NCI-H774 (cell line): ENCODE measurements at places on chromosomes 3 and 15.

DNA sequence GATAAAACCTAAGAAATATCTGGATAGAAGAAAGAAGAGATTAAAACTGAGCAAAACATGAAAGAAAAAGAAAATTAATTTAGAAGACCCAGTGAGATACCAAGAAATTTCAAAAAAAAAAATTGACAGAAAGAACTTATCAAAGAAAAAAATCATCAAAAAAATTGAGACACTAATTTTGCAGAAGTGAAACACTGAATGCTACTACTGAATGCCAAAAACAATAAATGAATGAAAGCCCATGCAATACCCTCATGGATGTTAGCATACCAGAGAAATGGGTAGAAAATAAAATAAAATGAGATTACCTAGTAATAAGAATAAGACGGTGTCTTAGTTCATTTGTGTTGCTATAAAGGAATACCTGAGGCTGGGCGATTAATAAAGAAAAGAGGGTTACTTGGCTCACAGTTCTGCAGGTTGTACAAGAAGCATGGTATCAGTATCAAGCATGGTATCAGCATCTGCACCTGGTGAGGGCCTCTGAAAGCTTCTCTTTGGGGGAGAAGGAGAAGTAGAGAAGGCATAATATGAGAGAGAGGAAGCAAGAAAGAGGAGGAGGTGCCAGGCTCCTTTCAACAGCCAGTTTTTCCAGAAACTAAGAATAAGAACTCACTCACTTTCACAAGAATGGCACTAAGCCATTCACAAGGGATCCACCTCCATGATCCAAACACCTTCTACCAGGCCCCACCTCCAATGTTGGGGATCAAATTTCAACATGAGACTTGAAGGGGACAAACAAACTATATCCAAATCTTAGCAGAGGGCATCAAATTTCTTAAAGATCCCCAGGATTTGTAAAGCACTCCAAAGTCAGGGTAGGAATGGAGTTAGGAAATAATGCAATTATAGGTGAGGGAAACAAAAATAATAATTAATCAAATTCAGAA is 73.2 kb downstream of the BTLA start:
- DNase-seq = no peak

DNA sequence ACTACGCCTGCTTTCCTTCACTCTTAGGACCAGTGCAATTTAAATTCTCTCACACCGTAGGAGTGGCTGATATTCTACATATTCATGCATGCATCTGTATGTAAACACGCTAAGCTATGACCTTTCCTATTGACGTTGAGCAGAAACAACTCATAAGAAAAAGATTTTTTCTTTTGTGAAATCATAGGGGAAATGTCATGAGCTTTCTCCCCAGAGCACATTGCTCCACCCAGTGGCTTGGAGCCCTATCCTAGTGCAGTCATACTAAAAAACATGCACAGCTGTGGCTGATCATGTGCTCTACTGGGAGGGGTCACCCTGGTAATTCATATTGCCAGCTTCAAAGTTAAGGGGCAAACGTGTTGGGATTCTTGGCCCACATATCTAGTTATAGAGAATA is 1.8 kb upstream of the MESD start:
- no peak for DNase-seq

DNA sequence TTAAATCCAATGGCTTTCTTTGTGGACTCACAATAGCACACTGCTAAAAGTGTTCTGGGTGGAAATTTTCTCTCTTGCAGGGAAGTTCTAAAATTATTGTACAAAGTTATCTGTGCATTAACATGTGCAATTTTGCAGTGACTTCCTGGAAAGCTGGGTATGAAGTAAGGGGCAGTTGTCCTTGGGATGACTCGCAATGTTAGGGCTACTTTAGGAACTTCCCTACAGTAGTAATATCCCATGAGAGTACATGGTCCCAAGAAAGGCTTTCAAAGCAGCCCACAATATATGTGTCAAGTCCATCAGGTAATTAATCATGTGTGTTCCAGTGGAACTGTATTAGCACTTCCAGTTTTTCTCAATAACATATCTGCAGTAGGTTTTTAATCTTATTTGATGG is 201.0 kb upstream of the UBE2E2 start:
- DNase-seq = no peak

DNA sequence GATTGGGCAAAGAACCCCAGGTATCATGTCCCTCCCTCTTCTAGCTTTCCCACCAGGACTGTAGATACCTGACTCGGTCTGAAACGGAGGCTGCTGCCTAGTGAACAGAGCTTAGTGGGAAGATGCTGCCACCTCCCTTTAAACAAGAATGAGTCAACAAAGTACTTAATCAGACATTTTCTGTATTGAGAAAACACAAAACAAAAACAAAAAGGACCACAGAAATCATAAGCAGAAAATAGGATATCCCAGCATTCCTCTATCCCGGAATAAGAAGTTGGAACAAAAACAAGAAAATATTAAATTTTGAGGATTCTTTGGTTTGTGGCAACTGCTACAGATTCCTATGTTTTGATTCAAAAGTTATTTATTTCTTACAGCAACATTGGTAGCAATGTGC is 51.7 kb upstream of the COL8A1 start:
- no peak for DNase-seq

DNA sequence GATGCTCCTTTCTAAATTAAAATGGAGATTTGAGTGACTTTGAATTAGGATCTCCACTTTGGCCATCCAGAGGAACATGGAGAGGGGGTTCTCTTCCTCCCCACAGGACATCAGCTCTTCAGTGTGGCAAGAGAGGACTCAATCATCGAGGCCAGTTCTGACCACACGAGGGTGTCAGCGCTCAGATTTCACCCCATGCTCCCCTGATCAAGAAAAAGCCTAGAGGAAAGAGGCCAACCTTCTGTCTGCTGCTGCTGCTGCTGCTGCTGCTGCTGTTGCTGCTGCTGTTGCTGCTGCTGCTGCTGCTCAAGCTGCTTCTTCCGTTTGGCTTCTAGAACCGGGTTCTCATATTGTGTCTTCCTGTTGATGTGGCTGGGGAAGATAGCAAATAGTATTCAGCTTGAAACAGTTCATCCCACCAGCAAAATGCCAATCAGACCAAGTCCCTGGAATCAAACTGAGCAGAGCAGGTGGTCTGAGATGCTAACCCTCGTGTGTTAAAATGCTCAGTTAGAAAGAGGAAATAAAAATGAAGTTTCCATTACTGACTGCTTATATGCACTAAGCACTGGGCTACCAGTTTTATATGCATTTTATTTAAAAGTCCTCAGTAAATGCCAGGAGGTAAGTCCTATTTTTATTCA is 599.0 kb downstream of the MAGI1 start:
- no peak for DNase-seq

DNA sequence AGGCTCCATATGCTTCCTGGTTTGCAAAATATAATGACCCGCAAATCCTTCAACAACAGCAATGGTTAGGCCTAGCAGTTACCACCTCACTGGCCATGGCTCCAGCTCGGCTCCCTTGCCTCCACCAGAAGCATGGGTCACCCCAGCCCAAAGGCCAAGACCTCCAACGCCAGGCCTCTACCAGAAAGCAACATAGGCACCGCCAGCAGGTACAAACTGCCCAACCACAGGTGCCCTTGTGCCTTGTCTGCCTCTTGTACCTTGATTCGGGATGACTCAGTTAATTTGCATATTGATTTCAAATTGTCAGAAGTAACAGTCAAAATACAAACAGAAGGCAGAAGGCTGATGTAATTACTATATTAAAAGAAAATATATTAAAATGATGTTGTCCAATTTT is 124.7 kb downstream of the IL5RA start:
- DNase-seq = no peak

GRCh38 chr15:77369168-77369567 is 50.7 kb downstream of the PEAK1 start:
- no peak for DNase-seq

GRCh38 chr3:35028157-35028556 is 611.2 kb upstream of the ARPP21 start:
- no peak for DNase-seq

- no peak for DNase-seq
Measured at GRCh38 chr3:173531602-173532001, 134.1 kb downstream of the NLGN1 start.

DNA sequence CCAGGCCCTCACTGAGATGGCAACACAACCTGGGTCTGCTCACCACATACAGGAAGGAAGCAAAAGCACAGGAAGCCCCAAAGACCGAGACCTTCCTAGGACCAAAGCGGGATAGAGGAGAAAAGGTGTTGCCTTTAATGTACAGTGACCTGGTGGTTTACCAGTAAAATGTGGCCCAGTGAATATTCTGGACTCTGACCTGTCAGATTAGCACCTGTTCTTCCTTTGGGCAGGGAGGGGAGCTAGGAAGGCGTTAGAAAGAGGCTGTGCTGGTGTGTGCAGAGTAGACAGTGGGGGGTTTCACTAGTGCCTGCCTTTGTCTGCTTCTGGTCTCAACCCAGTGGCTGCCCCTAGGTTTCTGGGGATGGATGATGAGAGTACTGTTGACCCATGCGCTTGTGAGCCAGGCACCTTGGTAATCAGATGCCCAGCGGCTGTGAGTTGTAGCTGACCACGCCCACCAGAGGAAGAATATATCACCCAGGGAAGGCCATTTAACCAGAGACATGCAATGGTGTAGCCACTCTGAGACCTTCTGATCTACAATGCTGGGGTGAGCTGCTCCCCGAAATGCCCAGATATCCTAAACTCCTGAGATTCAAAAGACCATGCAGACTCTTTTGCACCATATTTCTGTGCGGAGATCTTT is 90.1 kb upstream of the NEO1 start:
- DNase-seq = no peak

GRCh38 chr3:46549408-46549904 is 16.6 kb downstream of the LRRC2 start:
- DNase-seq = no peak

- no peak for DNase-seq
Measured at GRCh38 chr3:49006408-49007067, 653 bp upstream of the WDR6 start.

DNA sequence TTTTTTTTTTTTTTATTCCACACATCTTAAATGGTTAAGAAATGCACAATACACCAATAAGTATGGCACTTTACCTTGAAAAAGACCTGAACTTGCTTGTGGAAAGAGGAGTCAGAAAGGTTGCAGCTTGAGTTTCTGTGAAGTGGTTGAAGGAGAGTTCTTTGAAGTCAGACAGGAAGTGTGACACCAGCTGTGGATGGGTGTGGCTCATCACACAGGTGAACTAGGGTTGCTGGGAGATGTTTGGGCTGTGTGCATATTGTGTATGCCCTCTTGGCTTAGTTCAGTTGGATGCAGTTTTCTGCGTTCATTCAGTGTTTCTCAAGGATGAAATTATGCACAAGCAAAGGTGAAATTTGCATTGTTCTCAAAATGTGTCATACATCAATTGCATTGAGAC is 6.3 kb downstream of the AEN start:
- DNase-seq = no peak

GRCh38 chr3:46102780-46103130 is 75.5 kb upstream of the XCR1 start:
- no peak for DNase-seq

DNA sequence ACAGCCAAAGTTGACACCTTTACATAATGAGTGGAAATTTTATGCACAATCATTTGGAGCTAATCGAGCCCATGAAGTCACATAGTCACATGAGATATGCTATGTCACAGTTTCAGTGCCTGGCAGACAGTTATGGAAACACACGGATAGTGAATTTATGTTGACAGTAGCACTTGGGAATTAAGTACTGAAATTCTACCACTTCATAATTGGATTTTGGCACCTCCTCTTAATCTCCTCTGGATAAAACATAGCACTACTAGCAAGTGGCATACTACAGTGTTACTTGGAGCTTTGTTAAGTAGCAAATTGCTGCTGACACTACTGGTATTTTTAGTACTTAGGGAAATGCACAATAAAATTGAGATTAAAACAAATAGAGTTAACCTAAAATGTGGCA is 1679.4 kb downstream of the OTOL1 start:
- DNase-seq = no peak

GRCh38 chr3:194682189-194682693 is 3.4 kb upstream of the FAM43A start:
- no peak for DNase-seq

DNA sequence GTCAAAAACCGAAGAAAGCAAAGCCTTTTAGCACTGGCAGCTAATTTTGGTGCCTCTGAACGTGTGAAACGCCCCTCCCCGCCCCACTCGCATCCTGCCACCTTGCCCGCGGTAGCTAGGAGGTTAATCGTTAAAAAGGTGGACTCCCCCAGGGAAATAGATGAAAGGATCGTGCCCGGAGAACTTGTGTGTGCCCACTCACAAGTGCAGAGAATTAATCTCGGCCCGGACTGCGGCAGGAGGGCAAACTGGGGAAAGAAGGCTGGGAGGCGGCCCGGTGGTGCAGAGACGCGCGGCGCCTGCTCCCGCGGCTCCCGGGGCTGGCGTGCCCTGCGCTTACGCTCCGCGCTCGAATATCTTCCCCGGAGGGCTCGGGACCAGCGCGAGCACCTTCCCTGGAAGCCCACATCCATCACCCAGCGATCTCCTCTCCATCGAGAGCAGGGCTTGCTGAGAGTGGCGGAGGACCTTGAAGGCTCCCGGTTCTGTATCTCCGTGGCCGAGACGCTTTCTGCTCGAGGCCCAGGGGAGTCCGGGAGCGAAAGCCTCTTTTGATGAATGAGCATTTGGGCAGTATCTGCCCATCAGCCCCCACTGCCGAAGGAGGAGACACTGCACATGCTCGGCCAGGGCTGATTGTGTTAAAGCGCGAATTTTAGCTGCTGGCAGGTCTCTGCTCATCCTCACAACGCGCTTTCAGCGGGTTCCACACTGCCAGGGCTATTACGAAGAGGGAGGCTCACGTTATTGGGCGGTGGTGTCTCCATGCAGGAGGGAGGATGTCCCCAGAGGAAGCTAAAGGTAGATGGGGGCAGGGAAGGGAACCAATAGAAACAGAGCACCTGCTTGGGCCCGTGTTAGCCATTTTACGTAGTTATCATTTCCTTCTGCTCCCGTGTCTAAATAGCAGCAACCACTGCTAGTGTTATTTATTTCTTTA is 1.3 kb upstream of the SPTSSB start:
- DNase-seq = peak; percentile 69

DNA sequence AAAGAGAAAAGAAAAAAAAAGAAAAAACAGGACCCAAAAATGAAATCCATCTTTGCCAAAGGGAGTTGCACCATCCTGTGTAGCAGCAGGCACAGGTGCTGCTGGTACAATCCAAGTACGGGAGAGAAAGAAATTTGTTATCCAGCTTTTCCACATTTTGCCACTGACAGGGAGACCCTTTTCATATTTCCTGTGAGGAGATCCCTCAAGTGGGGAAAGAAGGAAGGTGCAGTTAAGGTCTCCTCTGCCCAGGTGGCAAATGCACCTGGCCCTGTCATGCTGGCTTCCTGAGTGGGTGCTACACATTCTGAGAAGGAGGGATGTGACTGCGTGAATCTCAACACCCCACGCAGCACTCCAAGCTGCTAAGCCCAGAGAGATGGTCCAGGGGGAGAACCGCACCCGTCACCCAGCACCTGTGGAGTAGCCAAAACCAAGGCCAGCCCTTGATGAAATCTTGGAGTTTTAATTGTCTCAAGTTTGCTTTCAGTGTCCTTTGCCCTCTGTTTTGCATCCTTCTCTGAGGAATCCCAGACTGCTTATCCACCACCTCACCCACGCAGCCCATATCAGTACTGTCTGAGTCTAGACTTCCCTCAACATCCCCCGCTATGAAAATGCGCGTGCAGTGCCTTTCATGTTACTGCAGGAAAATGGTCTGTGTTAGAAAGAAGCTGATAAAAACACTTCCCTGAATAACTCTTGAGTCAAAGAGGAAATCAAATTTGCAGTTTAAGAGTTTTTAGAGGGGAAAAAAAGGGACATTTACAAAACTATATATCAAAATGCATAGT is 141.9 kb upstream of the THBS1 start:
- DNase-seq = no peak

GRCh38 chr15:29638781-29639180 is 183.5 kb downstream of the TJP1 start:
- DNase-seq = no peak

- no peak for DNase-seq
Measured at GRCh38 chr3:176631165-176631564, 566.1 kb downstream of the TBL1XR1 start.
